ENCODE measurements at places on chromosomes 6 and 20.

- no peak for DNase-seq
These were observed 104.4 kb upstream of the ESR1 start for GRCh38 chr6:151702851-151703658.

- no peak for DNase-seq
These were observed 126.3 kb downstream of the HIVEP1 start for GRCh38 chr6:12138381-12138780.

GRCh38 chr6:43974643-43975230 is 152.5 kb downstream of the MRPL14 start:
- no peak for DNase-seq

DNA sequence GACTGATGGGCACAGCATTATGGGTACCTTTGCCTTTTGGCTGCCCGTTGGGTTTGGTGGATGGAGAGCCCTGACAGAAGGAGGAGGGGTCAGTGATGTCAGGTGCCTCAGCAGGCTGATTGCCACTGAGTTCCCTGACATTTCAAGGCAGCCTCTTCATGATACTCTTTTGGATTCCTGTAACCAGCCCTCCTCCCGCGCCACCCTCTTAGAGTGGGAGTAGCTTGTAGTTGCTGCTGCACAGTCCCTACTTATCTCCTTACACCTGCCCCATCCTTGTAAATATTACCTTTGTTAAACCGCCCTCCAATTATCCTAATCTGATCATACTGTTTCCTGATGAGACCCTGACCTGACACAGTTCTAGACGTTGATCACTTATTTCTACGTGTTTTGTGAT is 140.0 kb downstream of the CFAP61 start:
- no peak for DNase-seq

DNA sequence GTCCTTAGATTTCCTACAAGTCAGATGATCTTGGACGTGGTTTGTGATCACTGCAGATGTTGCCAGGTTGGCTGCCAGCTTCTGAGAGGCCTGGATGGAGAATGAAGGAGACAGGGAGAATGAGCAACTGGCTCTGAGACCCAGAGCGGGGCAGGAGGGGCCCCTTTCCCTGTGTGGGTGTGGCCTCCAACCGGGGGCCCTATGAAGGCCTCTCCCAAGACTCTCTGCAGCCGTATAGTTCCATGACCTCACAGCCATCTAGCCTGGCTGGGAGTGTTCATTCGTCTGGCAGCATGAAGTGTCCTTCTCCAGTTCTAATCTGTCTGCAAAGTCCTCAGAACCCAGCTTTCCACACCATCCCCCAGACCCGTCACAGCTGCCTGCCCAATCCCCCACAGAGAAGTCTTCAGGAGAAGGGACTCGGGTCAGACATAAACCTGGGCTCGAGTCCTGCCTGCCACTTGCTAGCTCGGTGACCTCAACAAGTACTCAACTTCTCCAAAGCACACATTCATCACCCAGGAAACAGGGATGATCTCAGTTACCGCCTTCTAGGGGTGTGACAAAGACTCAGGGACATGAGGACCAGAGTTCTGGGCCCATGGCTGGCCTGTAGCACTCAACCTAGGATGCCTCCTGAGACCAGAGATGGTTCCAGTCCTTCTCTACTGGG is 122.6 kb downstream of the EDN3 start:
- DNase-seq = no peak

- DNase-seq = no peak
These were observed 44.6 kb downstream of the SESN1 start for GRCh38 chr6:109050012-109050411.

DNA sequence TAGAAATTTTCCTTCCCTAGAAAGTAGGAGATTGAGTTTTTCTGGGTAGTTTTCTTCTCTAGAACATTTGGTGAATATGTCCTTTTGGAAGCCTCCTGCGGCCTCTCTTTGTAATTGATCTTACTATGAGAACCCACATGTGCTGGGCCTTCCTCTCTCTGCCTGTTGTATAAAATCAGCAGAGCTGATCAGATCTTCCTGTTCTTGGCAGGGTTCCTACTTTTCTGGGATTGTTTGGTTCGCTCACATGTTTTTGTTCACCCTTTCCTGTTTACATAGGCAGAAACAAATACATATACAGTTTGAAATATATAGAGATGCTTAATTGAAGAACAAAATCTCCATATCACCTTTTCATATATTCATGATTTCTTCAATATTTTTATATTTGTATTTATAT is 57.8 kb downstream of the IL22RA2 start:
- no peak for DNase-seq

DNA sequence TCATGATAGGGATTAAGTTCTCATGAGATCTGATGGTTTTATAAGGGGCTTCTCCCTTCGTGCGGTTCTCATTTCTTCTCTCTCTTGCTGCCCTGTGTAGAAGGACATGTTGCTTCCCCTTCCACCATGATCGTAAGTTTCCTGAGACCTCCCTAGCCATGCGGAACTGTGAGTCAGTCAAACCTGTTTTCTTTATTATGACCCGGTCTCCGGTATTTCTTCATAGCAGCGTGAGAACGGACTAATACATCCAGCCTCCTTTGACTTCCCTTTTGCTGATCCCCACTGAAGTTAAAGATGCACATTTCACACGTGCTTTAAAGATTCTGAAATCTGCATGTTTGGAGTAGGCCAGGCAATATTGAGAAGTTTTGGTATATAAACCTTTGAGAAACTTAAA is 543.1 kb downstream of the PRKN start:
- DNase-seq = no peak

DNA sequence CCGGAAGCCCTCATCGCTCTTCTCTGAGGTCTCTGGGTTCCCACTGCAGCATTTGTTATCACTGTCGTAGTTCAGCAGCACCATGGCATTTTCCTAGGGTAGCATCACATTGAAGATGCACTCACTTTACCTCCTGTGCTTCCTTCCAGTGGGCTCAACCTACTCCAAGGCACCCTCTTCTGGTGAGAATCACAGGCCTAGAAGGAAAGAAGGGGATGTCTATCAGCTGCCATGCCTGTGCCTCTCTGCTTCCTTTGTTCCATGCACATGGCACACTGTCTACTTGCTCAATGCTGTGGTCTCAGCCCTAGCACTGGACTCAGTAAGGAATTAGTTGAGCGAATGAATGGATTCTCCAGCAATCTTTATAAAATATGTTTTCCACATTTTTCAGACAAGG is 22.6 kb downstream of the CST4 start:
- no peak for DNase-seq

GRCh38 chr6:125312478-125312877 is 10.7 kb upstream of the HDDC2 start:
- DNase-seq = no peak

DNA sequence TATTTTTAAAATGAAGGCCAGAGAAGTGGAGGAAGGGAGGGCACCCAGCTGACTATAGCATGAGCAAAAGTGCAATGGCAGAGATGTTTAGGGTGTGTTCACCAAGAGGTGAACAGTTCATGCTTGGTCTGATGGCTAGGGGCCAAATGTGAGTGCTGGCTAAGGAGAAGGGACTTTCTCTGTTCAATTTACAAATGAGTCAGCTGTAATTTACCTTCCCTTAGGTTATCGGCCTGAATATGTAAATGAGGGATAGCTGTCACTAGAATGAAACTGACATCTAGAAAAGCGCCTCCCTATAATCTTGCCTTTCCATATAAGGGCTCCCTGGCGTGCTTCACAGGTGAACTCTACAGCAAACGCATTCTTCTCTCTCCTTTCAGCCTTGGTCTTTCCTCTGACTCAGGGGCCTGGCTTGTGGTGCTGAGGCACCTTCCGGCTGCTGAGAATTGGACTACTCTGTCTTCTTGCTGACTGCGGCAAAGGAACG is 114.7 kb upstream of the BACH2 start:
- no peak for DNase-seq

GRCh38 chr6:42117843-42118161 is 24.6 kb downstream of the C6orf132 start:
- DNase-seq = no peak

DNA sequence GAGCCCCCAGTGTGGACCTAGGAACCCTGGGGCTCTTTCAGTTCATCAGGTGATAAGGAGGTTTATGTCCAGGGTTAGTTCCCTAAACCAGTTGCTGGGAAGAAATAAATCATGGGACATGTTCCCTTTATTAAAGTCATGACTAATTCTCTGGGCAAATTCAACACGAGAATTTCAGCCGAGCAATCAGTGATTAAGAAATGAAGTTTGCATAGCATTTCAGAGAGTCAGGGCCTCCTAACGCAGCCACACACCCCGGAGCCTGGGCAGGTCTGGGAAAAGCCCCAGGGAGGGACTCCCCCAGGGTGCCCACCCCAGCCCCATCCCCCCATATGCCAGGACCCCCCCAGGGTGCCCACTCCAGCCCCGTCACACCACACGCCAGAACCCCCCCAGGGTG is 20.1 kb downstream of the SLCO4A1 start:
- DNase-seq = no peak

- peak; percentile 37 for DNase-seq
These were observed 49.4 kb downstream of the MCUR1 start for GRCh38 chr6:13764996-13765395.

DNA sequence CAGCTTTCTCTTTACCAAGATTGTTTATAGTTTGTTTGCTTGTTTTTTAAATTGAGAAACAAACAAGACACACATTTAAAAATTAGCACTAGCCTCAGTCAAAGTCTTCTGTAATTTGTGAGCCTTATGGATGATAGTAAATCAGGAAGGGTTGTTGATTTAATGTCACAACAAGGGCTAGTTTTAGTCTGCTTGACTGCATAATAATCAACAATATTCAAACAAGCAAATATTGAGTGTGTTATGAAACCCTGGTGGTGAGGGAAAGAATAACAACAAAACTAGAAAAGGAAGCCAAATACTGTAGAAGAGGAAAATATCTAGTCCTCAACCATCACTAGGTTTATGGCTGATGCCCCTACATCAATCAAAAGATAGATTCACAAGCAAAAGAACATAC is 228.6 kb downstream of the TBC1D7 start:
- DNase-seq = no peak

DNA sequence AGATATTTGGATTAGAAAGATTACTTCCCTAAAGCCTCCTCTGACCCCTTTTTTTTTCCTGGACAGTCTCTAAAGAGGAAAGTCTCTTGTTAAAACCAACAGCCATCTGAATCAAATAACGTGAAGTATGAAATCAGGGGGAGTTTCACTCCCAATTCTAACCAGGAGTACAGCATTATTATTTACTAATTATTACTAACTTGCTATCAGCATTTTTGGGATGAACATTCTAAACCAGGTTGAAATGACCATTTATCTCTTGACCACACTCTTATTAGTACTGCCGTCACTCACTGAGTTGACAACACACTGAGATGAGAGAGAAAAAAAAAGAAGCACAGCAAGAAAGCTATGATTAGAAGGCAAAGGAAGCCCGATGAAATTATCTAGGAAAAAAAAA is 114.4 kb upstream of the BCLAF1 start:
- no peak for DNase-seq

DNA sequence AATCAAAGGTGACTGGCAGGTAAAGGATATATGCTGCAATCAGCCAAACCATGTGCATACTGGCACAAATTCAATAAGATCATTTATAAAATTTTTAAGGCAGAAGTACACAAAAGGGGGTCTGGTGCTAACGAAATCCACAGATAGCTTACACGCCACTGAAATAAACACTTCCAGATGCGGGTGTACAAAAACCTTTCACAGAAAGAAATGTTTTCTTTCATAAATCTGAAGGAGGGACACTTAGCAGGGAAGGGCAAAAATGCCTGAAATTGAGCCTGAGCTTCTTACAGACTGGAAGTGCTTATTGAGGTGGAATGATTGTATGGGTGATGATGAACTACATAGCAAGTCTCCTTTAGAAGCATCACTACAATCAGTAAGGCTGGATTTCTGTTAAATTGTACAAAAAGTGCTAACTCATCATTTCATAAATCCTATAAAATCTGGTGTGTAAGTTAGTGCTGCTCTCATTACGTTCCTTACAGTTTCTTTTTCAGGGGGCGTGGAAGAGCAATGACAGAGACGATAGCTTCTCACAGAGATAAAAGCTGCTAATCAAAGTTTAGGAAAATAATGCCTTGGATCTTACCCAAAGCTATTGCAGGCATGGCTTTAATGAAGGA is 409.3 kb upstream of the RUNX2 start:
- DNase-seq = no peak

DNA sequence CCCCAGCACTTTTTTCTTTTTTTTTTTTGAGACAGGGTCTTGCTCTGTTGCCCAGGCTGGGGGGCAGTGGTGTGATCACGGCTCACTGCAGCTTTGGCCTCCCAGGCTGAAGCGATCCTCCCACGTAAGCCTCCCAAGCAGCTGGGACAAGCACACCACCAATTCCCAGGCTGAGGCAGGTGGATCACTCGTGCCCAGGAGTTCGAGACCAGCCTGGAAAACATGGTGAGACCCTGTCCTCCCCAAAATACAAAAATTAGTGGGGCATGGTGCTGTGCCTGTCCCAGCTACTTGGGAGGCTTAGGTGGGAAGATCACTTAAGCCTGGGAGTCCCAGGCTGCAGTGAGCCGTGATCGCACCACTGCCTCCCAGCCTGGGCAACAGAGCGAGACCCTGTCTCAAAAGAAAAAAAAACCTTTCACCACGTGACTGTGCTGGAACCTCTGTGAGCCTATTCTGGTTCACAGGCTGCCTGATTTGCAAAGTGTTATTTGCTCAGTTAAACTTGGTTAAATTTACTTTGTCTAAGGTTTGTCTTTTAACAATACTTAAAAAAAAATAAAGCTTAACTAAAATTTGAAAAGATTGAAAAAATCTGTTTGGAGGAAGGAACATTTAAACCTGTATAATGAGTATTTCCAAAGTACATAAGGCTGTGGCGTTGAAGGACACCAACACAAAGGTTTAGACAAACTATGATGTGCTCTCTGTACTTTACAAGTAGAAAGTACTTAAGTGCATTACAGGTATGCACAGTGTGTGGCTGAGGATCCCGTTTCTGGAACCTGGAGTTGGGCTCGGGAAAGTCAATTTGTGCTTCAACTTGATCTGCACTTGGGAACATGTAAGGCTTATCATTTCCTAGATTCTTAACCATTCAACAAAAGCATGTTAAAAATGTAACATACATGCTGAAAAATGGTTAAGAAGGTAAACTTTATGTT is 55.0 kb downstream of the PPP1R3G start:
- DNase-seq = no peak

GRCh38 chr6:19891451-19891850 is 54.3 kb downstream of the ID4 start:
- DNase-seq = no peak

- no peak for DNase-seq
These were observed 78.4 kb downstream of the BMP7 start for GRCh38 chr20:57188056-57188455.

DNA sequence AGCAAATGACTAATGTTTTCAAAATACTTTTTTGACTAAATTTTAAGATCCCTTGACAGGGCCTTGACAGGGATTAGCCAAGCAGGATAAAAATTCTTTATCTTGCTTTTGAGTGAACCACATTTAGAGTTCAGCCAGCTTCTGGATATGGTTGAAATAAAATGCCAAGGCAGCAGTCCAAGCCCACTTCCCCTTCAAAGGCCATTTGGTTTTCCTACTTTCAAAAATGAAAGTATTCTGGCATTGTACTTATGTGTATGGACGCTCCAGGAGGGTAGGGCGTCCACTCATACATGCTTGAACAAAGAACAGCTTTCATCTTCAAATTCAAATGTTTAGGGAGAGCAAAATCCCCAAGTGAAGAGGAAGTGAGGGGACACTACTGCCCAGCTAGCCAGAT is 82.3 kb upstream of the BCLAF1 start:
- no peak for DNase-seq

All from suprapubic skin (tissue), 4 donors.